Calu3 (cell line): ENCODE measurements at places on chromosomes 7 and 10. TPM values are rescaled to one million over a fixed set of nuclear protein-coding genes. Genes with fewer than 3 reads are reported as not detected.

Gene FEZF1
- 0.22 TPM in 1 of 2 replicates, not detected in the other for total RNA-seq

Gene CAMK2B
- 0.12 TPM in 1 of 2 replicates, not detected in the other for total RNA-seq

Gene OR2A12
- not detected in 2 replicates for total RNA-seq

Gene RAMP3
- total RNA-seq = not detected in 2 replicates

Gene CPVL
- 43.5 and 62.7 TPM in 2 replicates for total RNA-seq

Gene LEP
- total RNA-seq = not detected in 2 replicates

Gene LRRC61
- total RNA-seq = 14.6 and 22.5 TPM in 2 replicates

Gene NUDT1
- 52.2 and 65.6 TPM in 2 replicates for total RNA-seq

Gene SGMS1
- total RNA-seq = 26.1 and 34.5 TPM in 2 replicates

Gene VSIR
- total RNA-seq = 30.1 and 46.1 TPM in 2 replicates

Gene RSPH10B
- 0.33 and 0.37 TPM in 2 replicates for total RNA-seq

Gene RTKN2
- 25.0 and 26.7 TPM in 2 replicates for total RNA-seq

Gene YKT6
- total RNA-seq = 139 and 146 TPM in 2 replicates

Gene PIK3CG
- not detected in 2 replicates for total RNA-seq

Gene ENTPD1
- total RNA-seq = 0.92 and 2.2 TPM in 2 replicates

Gene PARP12
- total RNA-seq = 66.6 and 102 TPM in 2 replicates

Gene ANKRD61
- total RNA-seq = 0.47 and 0.59 TPM in 2 replicates

Gene ANKRD22
- total RNA-seq = 20.6 and 33.7 TPM in 2 replicates

Gene AKR1C8
- not detected in 2 replicates for total RNA-seq

Gene SEMA3C
- 61.1 and 67.7 TPM in 2 replicates for total RNA-seq
